Stimulated activated CD4-positive, alpha-beta T cell treated with anti-CD3 and anti-CD28 coated beads, Interleukin-12 subunit alpha, Interleukin-12 subunit beta, amount 100 ng/mL, for 4 hours (primary cell): ENCODE measurements at places on chromosomes 13 and 19.

DNA sequence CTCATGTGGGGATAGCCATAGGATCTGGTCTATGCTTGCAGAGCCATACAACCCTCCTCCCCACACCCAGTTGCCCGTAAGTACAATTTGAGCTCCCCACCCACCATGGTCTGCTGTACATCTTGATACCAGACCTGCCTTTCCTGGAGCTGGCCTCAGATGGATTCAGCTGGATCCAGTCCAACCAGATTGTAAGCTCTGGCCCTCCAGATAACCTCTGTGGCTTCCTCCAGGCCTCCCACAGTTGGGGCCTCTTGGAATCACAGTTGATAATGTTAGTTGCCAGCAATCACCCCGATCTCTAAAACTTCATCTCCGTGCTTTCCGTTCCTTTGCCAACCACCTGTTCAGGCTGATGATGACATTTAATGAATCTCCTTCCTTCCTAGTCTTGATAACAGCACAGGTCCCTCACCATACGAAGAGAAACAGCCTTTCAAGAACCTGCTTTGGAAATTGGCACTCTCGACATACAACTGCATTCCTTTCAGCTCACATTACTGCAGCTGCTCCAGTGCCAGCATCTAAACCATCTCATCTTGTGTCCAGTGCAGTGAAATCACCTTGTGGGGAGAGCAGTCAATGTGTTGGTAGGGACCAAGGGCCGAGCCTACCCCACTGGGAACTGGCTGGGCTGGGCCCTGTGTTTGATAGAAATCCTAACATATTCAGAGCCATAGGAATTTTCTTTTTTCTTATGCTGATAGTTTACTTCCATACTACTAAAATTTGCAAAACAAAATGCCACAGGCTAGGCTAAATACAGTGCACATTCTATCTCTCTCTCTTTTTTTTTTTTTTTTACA, 15.1 kb upstream of the FOXO1 start:
- no peak for DNase-seq

GRCh38 chr13:24747248-24748060, 16.5 kb upstream of the RNF17 start:
- DNase-seq, result no peak

GRCh38 chr19:35146746-35147459, 3.8 kb downstream of the FXYD7 start:
- no peak for DNase-seq

GRCh38 chr13:95292622-95293021, 8.6 kb downstream of the ABCC4 start:
- no peak for DNase-seq

DNA sequence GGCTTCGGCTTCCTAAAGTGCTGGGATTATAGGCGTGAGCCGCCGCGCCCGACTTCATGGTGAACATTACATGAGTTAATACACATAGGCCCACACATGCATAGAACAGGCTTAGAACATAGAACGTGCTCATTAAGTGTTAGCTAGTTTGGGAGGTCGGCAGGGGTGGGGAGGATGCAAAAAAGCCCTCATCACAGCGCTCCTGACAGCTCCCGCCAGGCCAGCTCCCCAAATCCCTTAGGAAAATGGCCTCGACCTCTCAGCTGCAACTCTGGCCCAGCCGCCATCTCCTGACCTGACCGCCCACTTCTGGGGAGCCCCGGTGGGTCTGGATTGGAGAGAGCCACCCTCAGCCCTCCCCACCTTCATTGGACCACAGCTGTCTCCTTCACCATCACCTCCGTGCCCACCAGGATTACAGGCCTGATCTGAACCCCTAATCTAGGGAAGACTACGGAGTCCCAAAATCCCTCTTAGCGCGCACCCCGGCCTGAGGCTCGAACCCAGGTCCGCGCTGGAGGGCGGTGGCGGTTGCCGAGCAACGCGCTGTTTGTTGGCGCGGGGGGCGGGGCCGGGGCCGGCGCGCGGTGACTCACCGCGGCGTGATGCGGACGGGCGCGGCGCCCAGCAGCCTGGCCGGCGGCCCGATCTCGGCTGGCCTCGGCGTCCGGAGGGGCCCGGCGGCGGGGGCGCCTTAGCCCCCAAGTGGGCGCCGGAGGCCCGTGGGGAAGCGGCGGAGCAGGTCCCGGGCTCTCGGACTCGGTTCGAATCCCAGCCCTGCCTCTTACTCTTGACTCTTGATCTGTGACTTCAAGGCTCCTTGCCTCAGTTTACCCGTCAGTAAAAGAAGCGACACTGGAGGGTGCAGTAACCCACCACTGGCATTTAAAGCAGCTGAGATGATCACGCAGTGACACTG, 26.7 kb upstream of the NANOS3 start:
- DNase-seq, result peak; percentile 61

DNA sequence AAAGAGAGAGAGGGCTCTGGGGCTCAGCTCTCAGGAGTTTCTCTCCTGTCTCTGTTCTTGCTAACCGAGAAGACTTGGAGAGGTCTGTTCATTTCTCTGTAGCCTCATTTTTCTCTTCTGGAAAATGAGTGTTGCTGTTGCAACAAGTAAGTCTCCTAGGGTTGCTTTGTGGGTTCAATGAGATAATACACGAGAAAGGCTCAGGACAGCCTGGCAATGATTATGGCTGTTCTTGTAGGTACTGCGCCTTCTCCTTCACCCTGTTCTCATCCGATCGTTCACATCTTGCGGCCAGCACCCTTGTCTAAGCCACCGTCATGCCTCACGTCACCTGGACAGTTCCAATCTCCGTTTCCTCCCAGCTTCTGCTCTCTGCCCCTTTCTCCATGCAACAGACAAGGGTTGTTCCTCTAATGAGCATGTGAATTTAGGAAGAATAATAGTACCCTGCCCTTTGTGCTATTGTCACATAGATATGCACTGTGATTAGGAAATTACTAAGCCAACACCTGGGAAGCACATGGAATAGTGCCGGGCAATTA, 4.2 kb downstream of the C5AR1 start:
- DNase-seq, result no peak

GRCh38 chr13:113417008-113417751, 36.1 kb downstream of the ADPRHL1 start:
- DNase-seq, result no peak

DNA sequence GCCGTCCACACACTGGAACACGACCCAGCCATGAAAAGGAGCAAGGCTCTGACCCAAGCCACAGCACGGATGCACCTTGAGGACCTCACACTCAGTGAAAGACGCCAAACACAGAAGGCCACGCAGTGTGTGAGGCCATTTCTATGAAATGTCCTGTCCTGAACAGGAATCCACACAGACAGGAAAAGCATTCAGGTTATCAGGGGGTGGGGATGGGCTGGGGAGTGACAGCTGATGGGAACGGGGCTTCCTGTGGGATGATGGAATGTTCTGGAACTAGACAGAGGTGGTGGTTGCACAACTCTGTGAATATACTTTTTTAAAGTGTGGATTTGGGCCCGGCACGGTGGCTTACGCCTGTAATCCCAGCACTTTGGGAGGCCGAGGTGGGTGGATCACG, 30.6 kb downstream of the GPX4 start:
- DNase-seq, result no peak

- DNase-seq, result peak; percentile 53
Observed at GRCh38 chr13:40388617-40389016, 277.8 kb downstream of the FOXO1 start.

DNA sequence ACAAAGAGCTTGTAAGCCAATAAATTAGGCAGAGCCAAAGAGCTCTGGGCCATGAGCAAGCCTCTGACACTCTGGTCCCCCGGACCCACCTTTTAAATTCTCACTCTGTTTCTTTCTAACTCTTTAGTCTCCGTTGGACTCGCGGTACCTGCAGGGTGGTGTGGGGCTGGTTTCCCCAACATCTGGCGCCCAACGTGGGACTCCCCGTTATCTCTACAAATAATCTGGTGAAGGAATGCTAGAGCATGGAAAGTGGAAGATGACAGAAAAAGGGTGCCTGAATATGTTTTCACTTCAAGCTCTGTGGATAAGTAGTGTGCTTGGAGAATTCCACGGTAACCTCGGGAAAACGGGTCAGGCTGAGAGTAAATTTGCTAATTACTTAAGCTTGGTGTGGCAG, 36.5 kb upstream of the CYP2B6 start:
- no peak for DNase-seq

GRCh38 chr13:77716692-77717091, 19.2 kb downstream of the SLAIN1 start:
- no peak for DNase-seq

DNA sequence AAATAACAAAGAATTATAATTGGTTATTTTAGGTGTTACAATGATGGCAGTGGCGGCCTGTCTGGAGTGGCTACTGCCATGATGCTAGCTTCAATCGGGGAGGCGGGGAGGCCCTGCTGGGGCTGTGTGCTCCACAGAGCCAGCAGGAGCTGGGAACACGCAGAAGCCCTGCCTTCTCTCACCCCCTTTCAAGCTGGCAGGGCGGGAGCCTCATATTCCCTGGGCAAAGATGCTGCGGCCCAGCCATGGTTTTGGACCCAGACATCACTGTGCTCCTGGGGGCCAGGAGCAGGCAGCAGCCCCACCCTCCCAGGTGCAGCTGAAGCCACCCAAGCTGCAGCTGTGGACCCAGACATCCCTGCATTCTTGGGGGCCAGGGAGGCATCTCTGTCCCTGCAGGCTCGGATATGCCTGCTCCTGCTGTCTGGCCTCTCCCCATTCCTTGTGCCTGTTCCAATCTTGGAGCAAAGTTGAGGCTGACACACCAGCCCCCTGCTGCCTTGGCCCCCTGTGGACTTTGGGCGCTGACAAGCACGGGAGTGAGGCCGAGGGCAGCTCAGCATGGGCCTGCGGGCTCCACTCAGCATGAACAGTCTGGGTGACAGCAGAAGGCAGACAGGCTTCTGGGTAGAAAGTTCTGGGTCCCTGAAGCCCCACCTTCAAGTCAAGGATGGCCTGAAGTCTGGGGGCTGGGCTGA, 263.1 kb upstream of the HTR2A start:
- DNase-seq, result no peak

- peak; percentile 95 for DNase-seq
Observed at GRCh38 chr19:38850436-38850975, 720 bp upstream of the HNRNPL start.

DNA sequence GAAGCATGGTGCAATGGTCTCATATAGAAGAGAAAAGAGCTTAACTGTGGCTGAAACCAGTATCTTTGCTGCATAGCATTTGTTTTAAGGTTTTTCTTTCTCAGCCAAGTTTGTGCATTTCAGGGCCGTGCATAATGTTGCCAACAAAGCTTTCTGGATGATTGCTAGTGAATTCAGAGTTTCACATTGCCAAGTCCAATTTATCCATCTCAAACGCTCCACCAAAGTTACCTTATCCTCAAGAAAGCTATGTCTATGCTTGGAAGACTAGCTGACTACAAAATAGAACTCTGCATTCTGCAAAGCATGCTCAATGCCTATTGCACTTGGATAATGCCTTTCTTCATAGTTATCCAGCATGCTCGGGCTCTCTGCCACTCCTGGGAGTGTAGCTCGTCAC, 535.8 kb upstream of the SGCG start:
- DNase-seq, result no peak

- no peak for DNase-seq
Observed at GRCh38 chr19:43638995-43639518, 593 bp downstream of the CADM4 start.

DNA sequence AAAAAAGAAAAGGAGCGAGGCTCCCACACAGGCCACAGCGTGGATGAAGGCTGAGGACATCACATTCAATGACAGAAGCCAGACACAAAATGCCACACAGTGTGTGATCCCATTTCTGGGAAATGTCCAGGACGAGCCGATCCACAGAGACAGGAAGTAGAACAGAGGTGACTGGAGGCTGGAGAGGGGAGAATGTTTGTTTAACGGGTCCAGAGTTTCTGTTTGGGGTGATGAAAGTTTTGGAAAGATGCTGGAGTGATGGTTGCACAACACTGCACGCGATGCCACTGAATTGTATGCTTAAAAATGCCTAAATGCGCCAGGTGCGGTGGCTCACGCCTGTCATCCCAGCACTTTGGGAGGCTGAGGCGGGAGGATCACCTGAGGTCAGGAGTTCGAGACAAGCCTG, 650 bp upstream of the FUT5 start:
- no peak for DNase-seq

GRCh38 chr13:43783820-43784219, 3.0 kb downstream of the ENOX1 start:
- no peak for DNase-seq

DNA sequence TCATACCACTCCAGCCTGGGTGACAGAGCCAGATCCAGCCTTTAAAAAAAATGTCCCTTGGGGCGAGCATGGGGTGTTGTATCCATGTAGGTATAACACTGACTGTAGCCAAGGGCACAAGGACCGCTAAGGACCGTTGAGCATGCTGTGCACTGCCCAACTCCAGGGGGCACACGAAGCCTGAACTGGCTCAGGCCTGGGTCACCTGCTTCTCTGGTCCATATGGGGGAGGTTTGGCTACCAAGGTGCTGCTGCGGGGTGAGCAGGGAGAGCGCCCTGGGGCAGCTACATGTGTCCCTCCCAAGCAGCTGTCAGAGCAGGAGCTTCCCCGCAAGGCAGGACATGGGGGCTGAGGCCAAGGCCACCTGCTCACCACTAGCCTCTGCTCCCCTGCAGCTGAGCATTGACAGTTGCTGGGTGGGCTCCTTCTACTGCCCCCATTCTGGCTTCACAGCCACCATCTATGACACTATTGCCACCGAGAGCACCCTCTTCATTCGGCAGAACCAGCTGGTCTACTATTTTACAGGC, 16.3 kb downstream of the CATSPERG start:
- DNase-seq, result no peak

DNA sequence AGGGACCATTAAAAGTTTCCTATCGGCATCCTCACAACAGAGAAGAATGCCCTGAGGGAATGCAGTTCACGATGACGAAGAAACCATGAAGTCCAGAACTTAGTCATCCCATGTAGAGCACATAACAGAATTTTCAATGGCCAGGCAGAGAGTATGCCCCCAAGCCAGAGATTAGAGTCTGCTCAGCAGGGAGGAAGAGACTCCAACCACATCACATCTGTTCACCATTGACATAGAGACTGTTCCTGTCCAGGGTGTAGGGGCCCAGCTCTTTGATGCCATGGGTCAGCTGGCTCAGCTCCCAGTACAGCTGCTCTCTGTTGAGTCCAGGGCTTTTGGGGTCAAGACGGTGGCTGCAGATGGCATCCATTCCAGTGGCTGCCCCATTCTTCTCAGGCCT, 68.2 kb downstream of the MBD3L1 start:
- DNase-seq, result no peak

- no peak for DNase-seq
Observed at GRCh38 chr13:48655291-48655690, 1.6 kb downstream of the CYSLTR2 start.

GRCh38 chr19:6668691-6669090, 1.3 kb downstream of the TNFSF14 start:
- no peak for DNase-seq

DNA sequence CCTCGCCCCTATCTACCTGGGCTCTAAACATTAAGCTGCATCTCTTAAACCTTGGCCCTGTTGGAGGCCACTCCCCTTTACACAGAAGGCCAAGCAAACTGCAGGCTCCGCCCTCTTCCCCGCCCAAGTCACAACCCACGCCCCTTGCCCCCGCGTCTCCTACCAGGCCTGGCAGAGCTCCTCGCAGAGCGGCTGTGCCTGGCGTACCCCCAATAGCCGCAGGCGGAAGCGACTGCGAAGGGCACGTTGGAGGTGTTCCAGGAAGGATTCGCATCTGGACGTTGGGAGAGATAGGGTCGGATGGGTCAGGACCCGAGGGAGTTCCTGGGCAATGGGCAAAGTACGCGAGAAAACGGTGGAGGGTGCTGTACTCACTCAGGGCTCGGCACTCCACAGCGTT, 5.9 kb downstream of the RTBDN start:
- DNase-seq, result peak; percentile 16
